ENCODE measurements at places on chromosomes 5 and 9.

DNA sequence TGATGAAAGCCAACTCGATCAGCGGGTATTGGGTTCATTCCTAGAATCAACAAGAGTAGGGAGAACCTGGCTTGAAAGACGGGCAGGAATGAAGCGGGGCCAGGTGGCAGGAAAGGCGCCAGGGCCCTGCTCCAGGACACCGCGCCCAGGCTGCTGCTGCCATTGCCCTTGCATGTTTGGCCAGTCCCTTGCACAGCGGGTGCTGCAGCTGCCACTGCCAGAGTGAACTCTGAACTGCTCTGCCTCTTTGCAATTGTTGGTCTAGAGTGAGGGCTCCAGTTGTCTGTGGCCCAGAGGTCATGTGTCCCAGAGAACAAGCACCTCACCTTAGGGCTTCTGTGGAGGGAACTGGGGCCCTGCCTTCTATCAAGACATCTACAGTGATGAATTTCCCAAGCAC lies 24.0 kb upstream of the CARTPT start:
- no peak for DNase-seq

GRCh38 chr9:109360771-109361170 lies 39.9 kb upstream of the EPB41L4B start:
- no peak for DNase-seq

DNA sequence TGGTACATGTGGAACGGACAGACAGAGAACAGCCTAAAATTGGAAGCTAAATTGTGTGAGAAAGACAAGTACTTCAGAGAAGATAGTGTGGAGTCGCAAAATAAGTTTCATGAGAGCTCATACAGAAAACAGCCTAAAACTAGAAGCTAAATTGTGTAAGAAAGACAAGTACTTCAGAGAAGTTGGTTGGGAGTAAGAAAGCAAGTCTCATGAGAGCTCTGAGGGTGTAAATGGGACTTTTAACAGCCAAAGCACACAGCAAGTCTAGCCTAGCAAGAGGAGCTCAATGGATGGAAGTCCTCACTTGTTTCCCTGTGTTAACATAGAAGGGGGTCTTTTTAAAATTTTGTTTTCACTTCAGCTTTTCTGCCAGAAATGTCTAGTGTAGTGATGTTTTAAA lies 93.1 kb downstream of the STK32A start:
- no peak for DNase-seq

- no peak for DNase-seq
Observed at GRCh38 chr5:36734422-36734821, 128.0 kb downstream of the SLC1A3 start.

DNA sequence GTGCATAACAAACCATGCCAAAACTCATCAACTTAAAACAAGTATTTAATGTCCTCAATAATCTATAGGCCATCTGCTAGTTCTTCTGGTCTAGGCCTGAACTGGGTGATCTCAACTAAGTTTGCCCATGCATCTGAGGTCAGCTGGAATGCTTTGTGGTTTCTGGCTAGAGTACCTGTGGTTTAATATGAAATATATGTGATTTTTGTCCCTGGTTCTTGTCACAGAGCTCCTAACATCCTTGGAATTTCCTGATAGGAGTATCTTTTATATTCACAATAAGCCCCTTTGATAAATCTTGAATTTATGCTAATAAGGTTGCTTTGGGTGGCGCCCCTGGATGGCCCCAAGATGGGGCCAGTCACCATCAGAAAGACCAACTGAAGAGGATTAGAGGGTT lies 535.9 kb downstream of the DNAH5 start:
- DNase-seq, result no peak

DNA sequence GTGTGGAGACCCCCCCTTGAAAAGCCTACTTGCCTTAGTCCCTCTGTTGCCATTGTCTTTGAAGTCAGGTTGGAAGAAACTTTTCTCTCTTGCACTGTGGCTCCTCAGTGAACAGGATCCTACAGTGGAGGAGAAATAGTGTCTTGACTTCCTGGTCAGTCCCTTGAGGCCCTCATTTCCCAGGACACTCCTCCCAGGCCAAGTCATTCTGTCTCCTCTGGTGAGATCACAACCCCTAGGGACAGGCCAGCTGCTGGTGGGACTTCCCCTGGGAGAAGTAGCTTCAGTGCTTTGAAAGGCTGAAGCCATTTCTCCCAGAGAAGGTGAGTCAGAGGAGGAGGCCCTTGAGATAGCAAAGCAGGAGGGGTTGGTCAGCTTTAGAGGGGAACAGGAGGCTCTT lies 10.1 kb upstream of the GRIA1 start:
- no peak for DNase-seq

DNA sequence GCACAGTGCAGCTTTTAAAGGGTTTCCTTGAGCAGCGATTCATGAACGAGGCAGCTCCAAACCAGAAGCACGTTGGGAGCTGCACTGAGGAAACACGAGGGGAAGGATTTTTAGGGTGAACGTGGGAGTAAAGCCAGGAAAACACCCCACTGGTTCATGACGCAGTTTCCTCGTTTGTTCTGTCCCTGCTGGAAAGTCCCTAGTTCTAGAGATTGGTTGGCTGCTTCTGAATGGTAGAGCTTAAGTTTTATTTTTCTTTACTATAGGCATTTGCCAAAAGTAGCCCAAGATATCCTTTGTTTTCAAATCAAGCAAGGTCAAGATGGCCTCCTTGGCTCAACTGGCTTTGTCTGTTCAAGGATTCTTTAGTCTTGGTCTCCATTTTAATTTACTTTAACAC lies 116.5 kb upstream of the CACNA1B start:
- DNase-seq, result no peak

DNA sequence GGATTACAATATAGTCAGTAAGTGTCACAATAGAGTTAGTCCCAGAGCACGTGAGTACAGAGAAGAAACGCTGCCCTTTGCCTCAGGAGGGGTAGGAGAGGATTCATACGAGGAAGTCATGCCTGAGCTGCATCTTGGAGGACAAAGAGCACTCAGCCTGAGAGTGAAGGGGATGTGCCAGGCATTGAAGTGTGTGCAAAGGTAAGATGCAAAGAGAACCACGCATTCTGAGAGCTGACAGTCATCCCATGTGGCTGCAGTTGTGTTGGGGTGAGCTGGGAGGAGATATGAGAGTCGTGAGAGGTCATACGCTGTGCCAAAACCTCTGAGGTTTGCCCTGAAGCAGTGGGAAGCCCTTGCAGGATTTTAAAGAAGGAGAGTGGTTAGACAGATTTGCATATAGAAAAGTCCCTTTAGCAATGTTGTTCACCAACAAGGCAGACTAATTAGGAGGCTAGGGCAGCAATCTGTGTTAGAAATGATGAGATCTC lies 97.5 kb downstream of the PIP5K1B start:
- no peak for DNase-seq

DNA sequence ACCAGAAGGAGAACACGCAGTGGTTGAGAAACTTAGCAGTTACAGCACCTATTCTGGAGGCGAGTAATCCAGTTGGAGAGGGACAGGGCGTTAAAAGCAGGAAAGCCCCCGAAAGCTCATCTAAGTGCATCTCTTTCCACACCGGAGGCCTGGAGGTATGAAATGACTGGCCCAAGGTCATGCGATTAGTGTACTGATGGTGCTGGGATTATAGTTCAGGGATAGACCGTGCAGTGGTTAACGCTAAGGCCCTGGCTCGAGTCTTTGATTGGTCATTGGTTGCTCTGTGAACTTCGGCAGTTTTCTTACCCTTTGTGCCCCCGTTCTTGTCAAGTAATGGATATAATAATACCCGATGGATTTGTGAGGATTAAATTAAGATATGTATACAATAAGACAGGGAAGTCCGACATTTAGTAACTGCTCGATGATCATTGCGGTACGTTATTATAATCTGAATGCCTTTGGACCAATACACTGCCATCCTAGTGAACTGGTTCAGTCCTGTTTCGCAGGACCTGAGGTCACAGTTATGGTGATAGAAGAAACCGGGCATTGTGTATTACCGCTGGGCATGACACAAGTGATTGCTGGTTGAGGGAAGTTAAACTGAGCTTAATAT lies 960 bp downstream of the CANX start:
- DNase-seq, result no peak

- no peak for DNase-seq
Observed at GRCh38 chr5:11322133-11322532, 561.1 kb upstream of the DAP start.

DNA sequence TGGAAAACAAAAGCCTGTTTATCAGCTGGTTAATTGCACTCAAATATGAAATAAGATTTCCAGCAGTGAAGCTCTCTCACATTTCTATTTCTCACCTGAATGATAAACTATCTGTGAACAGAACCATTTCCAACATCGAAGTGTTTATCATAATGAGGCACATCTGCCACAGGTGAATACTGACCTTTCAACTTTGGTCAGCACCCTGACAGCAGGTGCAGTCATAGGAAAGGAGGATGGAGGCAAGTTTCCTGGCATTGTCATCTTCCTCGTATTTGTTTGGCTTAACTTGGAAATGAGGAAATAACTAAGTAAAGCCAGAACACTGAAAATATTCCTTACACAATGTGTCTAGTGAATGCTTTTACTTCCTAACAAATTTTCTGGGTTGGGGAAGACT lies 716.4 kb downstream of the NR2F1-AS1 start:
- no peak for DNase-seq

DNA sequence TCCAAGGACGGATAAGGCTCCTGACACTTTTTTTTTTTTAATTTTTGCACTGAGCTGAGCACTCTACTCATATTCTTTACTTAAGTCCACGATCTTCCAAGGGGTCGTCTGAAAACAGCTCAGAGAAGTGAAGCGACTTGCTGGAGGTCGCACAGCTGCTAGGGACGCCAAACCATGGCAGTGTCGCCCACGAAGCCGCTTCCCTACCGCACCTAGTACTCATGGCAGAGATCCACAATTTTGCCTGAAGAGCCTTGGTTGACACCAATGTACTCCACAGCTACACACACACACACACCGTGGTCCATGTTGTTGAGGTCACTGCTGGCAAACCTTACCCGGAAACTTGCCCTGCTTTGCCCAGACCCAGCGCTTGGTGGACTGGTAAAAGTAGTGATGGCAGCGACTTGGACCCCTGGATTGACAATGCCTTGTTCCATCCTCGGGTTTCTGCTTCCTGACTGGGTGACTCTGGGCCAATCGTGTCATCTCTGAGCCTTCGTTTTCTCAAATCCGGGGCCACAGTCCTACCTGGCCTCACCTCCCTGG lies 521 bp upstream of the SLIT3 start:
- DNase-seq, result no peak

DNA sequence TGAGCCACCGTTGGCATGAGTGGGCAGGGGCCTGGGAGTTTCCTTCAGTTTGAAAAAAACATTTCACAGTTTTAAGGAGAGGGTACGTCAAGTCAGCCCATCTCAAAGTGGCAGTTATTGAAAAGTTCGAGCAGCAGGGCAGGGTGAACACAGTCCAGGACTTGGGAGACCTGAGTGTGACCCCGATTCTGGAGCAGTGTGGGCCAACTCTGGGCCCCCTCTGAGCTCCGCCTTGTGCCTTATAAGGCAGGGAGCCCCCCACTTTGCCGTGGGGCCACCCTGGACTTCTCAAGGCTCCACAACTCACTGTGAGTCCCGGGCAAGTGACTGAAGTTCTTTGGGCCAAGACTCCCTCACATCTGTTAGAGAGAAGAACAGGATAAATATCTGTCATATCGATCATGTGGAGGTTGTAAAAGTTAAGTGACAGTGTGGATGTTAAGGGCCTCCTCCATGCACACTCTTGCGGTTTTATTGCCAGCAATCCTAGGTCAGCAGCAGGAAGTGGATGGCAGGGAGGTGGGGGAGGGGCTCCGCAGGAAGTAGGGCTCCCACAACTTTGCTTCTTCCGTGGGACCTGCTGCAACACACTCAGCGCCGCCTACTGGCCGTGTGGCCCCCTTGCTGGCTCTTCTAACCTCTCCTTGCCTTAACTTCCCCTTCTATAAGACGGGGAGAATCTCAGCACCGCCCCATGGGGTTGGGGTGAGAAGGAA lies 38.4 kb downstream of the HRH2 start:
- peak; percentile 64 for DNase-seq

- DNase-seq, result no peak
Observed at GRCh38 chr5:16749626-16750025, 132.8 kb upstream of the RETREG1 start.

DNA sequence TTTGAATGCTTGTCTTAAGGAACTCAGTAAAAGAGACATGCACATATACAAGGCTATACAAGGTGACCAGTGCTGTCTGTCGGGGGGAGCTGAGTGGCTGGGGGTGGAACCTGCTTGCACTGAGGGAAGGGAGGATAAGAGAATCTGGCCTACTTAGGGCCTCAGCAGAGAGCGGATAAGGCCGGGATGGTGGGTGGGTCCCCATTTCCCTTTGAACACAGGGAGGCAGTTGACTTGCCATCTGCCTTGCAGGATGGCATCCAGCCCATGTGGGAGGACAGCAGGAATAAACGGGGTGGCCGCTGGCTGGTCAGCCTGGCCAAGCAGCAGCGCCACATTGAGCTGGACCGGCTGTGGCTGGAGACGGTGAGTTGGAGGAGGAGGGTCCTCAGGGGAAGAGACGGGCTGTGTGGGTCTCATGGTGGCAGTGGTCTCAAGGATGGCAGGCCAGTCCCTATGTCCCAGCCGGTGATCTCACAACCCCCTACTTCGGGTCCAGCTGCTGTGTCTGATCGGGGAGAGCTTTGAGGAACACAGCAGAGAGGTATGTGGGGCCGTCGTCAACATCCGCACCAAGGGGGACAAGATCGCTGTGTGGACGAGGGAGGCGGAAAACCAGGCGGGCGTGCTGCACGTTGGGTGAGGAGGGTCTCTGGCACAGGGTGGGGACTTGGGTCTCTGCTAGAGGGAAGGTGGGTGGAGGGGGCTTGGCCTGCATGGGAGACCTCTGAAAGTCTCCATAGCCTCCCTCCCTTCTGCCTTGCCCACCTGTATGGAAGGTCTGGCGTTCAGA lies 2.2 kb upstream of the TSPAN17 start:
- DNase-seq, result no peak

- DNase-seq, result no peak
Observed at GRCh38 chr5:150075806-150076205, 10.5 kb downstream of the CSF1R start.

DNA sequence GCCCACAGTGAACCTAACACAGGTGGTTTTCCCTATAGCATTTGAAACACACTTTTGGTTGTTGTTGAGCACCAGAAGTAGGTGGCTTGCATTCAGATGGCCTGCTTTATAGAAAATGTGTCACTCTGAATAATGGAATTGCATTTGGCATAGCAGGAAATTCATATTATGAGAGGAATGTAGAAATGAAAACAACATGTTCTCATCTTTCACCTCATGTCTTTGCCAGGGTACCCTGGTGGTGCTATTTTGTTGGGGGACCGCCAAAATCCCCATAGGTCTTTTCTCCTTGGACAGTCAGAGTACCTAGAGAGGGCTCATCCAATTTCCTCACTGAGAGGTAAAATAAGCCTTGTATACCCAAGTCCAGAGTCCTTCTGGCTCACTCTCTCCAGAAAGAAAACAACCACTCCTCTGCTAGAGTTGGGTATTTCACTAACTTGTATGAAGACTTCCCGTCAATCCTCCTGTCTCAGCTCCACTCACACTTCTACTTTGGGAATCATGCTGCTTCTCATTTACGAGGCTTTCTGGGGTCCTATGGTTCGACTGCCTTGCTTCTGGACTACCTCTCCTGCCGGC lies 67.4 kb downstream of the MRPS27 start:
- DNase-seq, result no peak
